ENCODE measurements at places on chromosomes 16 and 17. TPM values are rescaled to one million over a fixed set of nuclear protein-coding genes. Genes with fewer than 3 reads are reported as not detected.

DNA sequence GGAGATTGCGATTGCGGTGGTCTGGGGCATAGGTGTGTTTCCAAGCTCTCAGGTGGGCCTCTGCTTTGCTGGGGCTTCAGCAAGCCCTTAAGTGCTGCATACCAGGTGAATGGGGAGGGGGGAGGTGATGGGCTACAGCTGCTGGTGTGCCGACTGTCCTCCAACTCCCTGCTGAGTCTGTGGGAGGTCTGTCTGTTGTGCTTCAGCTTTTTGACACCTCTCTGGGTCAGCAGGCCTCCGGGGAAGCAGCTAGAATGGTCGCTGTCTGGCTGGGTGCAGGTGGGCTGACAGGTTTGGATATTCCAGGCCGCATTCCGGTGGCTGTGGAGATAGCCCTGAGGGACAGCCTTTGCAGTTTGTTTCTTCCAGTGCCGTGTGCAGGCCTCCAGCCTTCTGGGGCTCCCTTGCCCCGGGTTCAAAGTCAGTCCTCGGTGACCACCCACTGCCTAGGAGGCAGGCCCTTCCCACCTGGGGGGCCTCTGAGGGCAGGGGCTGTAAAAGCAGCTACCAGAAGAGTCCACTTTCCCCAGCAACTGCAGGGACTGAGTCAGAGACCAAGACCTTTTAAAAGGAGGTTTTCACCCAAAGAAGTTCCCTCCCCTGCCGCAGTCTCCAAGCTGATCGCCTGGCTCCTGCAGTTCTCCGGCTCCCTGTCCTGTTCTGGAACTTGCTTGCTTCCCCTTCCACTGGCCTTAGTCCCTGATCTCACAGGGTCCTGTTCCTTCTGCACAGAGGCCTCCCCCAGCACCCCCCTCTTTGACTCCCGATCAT lies 2.0 kb upstream of the TTYH2 start:
- peaks cover 2% of the 10 kb centered on the region for H3K36me3 ChIP-seq
- H3K4me3 ChIP-seq, result no peak overlapping the region
- no peak overlapping the region for H3K27ac ChIP-seq
- no peaks in the 10 kb centered on the region for H3K4me1 ChIP-seq

DNA sequence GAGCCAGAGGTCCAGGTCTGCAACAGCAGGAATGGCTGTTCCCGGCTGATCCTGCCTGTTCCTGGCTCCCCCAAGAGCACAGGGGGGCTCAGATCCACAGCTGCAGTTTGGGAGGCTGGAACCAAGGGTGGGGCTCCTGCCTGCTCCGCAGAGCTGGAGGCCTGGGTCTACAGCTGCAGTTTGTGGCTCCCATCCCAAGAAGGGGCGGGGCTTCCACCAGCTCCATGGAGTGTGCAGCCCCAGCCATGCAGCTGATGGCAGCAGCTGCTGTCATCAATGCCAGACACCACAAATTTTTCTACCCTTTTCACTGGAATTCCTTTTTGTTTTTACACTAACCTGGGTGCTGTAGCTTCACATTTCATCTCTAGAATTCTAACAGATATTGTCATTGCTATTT lies 135.4 kb upstream of the KIF2B start:
- no peaks in the 10 kb centered on the region for H3K36me3 ChIP-seq
- no peaks in the 10 kb centered on the region for H3K27me3 ChIP-seq
- no peak overlapping the region for H3K27ac ChIP-seq
- no peak overlapping the region for H3K4me3 ChIP-seq

DNA sequence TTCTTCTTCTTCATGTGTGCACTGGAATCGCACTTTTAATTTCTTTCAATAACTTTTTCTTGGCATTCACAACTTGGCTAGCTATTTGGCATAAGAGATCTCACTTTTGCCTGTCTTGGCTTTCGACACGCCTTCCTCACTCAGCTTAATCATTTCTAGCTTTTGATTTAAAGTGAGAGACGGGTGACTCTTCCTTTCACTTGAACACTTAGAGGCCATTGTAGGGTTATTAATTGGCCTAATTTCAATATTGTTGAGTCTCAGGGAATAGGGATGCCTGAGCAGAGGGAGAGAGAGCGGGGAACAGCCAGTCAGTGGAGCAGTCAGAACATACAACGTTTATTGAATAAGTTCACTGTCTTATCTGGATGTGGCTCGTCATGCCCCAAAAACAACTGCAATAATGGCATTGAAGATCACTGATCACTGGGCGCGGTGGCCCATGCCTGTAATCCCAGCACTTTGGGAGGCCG lies 200.3 kb downstream of the SEC14L1 start:
- H3K36me3 ChIP-seq, result no peaks in the 10 kb centered on the region
- no peak for DNase-seq
- no peaks in the 10 kb centered on the region for H3K4me1 ChIP-seq

- H3K27me3 ChIP-seq, result no peaks in the 10 kb centered on the region
- H3K27ac ChIP-seq, result no peak overlapping the region
- H3K4me3 ChIP-seq, result no peak overlapping the region
- H3K36me3 ChIP-seq, result no peaks in the 10 kb centered on the region
- DNase-seq, result no peak
- H3K4me1 ChIP-seq, result no peaks in the 10 kb centered on the region
Measured at GRCh38 chr17:57819285-57819684, 30.6 kb downstream of the MRPS23 start.

GRCh38 chr17:64492481-64493109 lies 4.3 kb downstream of the POLG2 start:
- H3K27ac ChIP-seq, result no peak overlapping the region
- H3K27me3 ChIP-seq, result no peaks in the 10 kb centered on the region
- peaks cover 4% of the 10 kb centered on the region for H3K36me3 ChIP-seq
- H3K4me3 ChIP-seq, result no peak overlapping the region

DNA sequence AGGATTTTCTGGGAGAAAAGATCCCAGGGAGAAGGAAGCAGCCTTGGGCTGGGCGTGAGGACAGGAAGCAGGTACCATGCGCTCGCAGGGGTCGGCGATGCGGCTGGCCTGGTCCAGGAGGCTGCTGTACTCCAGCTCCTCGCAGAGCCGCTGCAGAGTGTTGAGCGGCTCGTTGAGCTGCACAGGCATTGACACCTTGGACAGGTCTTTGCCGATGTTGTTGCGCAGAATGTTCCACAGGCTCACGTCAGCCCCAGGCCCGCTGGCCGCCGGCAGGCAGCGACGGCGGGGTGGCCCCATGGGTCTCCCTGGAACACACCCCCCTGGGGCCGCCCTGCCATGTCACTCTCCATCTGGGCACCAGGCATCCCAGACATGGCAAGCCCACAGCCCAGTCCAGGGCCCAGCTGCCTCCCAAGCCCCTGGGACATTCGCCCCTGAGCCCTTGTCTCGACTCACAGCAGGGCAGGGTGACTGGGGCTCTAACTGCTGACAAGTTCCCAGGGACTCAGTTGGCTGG lies 8.0 kb downstream of the OSBPL7 start:
- no peaks in the 10 kb centered on the region for H3K27me3 ChIP-seq
- H3K4me3 ChIP-seq, result no peak overlapping the region
- H3K27ac ChIP-seq, result no peak overlapping the region
- H3K4me1 ChIP-seq, result no peaks in the 10 kb centered on the region

DNA sequence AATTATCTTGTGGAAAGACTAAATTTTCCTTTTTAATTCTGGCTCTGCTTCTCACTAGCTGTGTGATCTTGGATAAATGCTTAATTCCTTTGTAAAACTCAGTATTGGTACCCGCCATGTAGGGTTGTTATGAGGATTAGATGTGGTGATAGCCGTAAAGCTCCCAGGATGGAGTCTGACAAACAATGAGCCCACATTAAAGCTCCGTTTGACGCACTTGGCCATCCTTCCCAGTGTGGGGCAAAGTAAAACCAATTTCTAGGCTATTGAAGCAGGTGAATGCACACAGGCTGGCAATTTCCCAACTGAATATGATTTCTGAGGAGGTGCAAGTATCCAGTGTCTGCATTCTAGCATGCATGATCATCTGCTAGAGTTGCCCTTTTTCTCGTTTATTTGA lies 123.6 kb downstream of the MRTFB start:
- no peak overlapping the region for H3K27ac ChIP-seq
- no peak overlapping the region for H3K4me3 ChIP-seq
- no peaks in the 10 kb centered on the region for H3K27me3 ChIP-seq
- no peaks in the 10 kb centered on the region for H3K36me3 ChIP-seq
- H3K4me1 ChIP-seq, result no peaks in the 10 kb centered on the region

DNA sequence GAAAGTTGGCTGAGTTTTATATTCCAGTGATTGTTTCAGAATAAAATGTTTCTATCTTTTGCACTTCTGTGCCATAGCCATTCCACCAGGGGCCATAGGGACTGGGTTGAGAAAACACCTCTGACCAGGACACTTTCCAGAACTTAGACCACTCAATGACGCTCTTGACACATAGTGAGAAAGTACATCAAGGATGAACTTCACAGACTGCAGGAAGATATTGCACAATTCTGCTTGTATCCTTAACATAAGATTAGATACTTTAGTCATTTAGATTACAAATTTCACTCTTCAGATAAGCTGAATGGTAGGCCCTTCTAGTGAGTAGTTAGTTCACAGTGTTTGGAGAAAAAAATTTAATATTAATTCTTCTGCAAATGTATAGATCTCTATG lies 13.0 kb upstream of the MPHOSPH6 start:
- peaks cover 1% of the 10 kb centered on the region for H3K27me3 ChIP-seq
- no peaks in the 10 kb centered on the region for H3K36me3 ChIP-seq
- no peak for DNase-seq
- H3K4me3 ChIP-seq, result no peak overlapping the region
- no peak overlapping the region for H3K27ac ChIP-seq
- no peaks in the 10 kb centered on the region for H3K4me1 ChIP-seq

GRCh38 chr16:13005721-13006247 lies 104.4 kb downstream of the SHISA9 start:
- DNase-seq, result no peak
- H3K27ac ChIP-seq, result no peak overlapping the region
- no peaks in the 10 kb centered on the region for H3K36me3 ChIP-seq
- H3K27me3 ChIP-seq, result no peaks in the 10 kb centered on the region
- no peak overlapping the region for H3K4me3 ChIP-seq

GRCh38 chr16:54930005-54930868 lies at the start of gene IRX5:
IRX5 (plus strand) TSS chr16:54930865; CDS start chr16:54931199, 334 bp downstream.
- H3K27me3 ChIP-seq, result no peaks in the 10 kb centered on the region
- H3K36me3 ChIP-seq, result no peaks in the 10 kb centered on the region
- H3K4me3 ChIP-seq, result peak within 1 kb of the TSS; percentile 72
- H3K4me1 ChIP-seq, result no peaks in the 10 kb centered on the region
- H3K27ac ChIP-seq, result peak within 1 kb of the TSS; percentile 94
- DNase-seq, result peak; percentile 96

DNA sequence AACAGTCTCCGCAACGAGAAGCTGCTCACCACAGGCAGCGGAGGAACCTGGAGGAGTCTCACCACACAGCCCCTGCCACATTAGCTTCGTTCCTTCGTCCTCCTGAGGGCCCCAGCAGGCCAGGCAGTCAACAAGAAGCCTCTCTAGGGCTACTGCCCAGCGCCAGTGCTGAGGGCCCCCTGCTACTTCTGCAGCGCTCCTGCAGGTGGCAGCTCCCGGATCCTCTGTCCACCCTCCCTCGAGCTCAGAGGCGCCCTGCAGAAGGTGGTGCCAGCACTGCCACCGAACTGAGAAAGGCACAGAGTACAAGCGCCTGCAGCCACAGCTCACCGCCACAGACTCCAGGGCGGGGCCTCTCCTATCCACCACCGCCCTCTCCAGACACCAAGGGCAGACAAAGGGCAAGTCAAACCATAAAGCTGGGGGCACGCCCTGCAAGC lies 27.3 kb downstream of the KDM8 start:
- no peak overlapping the region for H3K4me3 ChIP-seq
- no peak overlapping the region for H3K27ac ChIP-seq
- DNase-seq, result peak; percentile 64
- no peaks in the 10 kb centered on the region for H3K4me1 ChIP-seq

GRCh38 chr16:119835-120491 lies 18.5 kb downstream of the NPRL3 start:
- no peaks in the 10 kb centered on the region for H3K36me3 ChIP-seq
- H3K27ac ChIP-seq, result no peak overlapping the region
- no peak overlapping the region for H3K4me3 ChIP-seq
- H3K27me3 ChIP-seq, result no peaks in the 10 kb centered on the region
- DNase-seq, result no peak

DNA sequence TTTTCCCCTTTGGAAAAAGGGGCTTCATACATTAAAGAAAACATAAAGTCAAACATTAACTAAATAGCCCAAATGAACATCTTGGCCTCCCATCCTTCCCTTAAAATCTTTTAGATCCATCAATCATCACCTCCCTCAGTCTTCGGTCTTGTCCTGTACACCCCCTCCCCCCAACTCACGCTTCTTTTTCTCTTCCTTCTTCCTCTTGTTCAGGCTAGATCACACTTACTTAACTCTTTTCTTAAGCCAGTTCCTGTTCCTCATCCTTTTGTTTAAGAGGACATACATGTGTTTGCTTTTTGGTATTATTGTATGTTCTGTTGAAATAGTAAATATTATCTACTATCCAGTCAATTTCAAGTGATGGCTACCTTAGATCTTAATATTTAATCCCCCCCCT lies 5.5 kb downstream of the MFSD6L start:
- H3K4me1 ChIP-seq, result no peaks in the 10 kb centered on the region
- DNase-seq, result no peak
- no peak overlapping the region for H3K27ac ChIP-seq
- no peaks in the 10 kb centered on the region for H3K36me3 ChIP-seq

DNA sequence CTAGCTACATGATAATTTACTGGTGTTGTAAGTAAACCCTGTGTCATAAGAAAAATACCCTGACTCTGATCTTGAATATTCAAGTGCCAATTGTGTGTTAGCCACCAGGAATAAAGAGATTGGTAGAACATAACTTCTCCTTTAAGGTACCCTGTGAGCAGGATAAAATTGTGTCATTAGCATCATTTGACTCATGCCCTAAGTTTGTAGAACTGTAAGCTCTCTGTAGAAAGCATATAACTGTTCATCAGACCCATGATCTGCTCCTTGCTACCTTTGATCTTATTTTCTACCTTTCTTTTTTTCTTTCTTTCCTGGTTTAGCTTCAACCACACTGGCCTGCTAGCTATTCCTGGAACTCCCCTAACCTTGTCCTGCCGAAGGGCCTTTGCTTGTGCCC lies 35.8 kb downstream of the PTRH2 start:
- H3K4me1 ChIP-seq, result no peaks in the 10 kb centered on the region
- no peaks in the 10 kb centered on the region for H3K27me3 ChIP-seq
- H3K4me3 ChIP-seq, result no peak overlapping the region
- no peak for DNase-seq

Gene CYGB
- 26.6 TPM for total RNA-seq

Gene PLXDC1
- total RNA-seq, result 39.1 TPM

Gene KCNH6
- total RNA-seq, result not detected

Gene HOXB8
- 1.9 TPM for total RNA-seq

Gene BCO1
- not detected for total RNA-seq

Gene SYCE1L
- total RNA-seq, result 1.8 TPM

Gene MFAP4
- 271 TPM for total RNA-seq

Gene TBC1D3I
- total RNA-seq, result 1.1 TPM
